Pulmonary artery endothelial cell (primary cell): ENCODE measurements at places on chromosomes 1 and 21. TPM values are rescaled to one million over a fixed set of nuclear protein-coding genes. Genes with fewer than 3 reads are reported as not detected.

- peak; percentile 68 for DNase-seq
These were observed 10.8 kb downstream of the ABCA4 start for GRCh38 chr1:94110021-94110761.

DNA sequence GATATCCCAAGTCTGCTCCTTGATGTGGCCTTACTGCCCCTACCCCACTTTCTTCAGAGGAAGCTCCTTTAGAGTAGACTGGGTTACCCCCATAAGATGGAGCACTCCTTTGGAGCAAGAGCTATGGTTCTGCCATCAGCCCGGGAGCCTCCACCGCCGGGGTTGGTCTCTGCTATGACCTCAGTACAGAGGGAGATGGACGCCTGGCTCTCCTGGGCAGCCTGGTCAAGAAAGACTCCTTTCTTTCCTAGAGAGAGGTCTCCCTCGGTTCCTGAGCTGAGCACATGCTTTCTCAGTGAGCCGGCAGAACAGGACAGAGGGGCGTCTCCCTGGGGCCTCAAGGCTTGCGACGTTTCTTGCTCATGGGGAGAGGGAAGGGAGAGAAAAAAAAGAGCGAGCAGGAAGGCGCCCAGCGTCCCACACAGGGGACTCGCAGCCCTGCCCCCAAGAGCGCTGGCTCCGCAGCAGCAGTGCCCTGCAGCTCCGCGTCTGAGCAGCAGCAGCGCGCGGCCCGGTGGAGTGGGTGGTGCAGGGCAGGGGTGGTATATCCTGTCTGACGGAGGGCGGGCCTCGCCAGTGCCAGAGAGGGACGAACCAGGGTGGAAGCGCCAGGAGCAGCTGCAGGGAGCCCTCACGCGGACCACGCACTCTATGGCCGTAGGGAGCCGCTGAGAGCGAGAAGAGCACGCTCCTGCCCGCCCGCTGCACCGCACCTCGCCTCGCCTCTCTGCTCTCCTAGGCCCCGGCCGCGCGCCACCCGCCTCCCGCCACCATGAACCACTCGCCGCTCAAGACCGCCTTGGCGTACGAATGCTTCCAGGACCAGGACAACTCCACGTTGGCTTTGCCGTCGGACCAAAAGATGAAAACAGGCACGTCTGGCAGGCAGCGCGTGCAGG, at the start of gene PKP1:
Gene PKP1, plus strand, starts transcription at position 576 of the 899 bp plus-strand sequence. Its CDS starts 197 bp downstream, at position 773.
- no peak for DNase-seq

NECTIN4 gene
- total RNA-seq, result 0.14 and 0.53 TPM in 2 replicates

DNA sequence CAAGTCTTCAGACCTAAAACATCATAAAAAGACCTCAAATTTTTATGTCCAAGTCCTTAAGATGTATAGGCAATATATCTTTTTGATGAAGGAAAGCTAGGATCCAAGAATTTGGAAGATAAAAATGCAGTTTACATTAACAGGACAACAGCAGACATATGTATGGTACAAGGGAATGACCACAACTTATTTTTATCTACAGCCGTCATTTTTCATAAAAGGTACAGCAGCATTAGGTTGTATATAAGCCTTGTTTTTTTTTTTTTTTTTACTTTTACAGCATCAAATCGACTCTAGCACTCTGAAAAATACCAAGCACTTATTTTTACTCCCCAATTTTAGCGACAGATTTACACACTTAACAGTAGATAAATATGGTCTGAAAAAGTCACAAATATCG, 1.3 kb downstream of the SRSF10 start:
- no peak for DNase-seq

DNA sequence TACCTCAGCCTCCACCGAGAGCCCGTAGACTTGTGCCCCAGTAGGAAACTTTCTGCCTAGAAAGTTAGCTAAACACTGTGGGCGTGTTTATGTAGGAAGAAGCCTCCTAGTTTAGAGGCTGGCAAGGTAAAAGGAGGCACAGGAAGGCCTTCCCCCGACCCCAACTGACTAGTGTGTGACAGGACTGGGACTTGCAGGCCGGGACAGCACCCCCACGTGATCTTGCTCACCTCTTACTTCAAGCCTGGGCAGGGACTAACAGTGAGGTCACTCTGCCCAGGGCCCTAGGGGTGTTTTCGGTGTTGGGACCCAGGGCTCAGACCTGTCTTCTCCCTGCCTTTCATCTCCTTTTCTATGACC, 392 bp upstream of the TAGLN2 start:
- no peak for DNase-seq

S100A2 gene
- 1.6 and 2.2 TPM in 2 replicates for total RNA-seq

GRCh38 chr1:243179720-243180119, 75.4 kb downstream of the CEP170 start:
- no peak for DNase-seq

CSF3R gene
- total RNA-seq, result not detected in 2 replicates

DNA sequence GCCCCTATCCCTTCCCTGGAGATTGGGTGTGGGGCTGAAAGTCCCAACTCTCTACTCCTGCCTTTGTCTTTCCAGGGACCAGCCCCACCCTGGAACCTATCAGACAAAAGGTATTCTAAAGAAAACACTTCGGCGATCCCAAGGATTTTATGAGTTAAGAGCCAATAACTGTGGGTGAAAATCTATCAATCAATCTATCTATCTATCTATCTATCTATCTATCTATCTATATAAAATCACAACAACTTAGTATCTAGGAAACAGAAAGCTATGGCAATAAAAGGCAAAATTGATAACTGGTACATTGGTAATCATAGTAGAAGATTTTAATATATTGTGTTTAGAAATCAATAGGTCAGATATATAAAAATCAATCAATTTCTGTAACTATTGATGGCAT, 22.9 kb downstream of the TRIM11 start:
- DNase-seq, result no peak

DNA sequence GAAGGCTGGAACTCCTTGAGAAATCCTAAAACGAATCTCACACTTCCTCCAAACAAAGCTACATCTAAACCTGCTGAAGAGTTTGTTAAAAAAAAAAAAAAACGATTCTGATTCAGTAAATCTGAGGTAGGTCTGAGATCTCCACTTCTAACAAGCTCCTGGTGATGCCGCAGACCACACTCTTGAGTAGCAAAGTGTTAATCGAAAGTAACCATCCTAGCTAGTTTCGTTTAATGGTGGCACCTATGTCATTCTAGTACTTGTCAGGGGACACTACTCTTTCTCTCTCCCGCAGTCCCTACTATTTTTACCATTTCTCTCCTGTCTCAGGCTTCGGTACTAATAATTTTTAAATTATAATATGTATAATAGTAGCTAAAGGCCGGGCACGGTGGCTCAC, 2.1 kb downstream of the CLCC1 start:
- DNase-seq, result no peak

DNA sequence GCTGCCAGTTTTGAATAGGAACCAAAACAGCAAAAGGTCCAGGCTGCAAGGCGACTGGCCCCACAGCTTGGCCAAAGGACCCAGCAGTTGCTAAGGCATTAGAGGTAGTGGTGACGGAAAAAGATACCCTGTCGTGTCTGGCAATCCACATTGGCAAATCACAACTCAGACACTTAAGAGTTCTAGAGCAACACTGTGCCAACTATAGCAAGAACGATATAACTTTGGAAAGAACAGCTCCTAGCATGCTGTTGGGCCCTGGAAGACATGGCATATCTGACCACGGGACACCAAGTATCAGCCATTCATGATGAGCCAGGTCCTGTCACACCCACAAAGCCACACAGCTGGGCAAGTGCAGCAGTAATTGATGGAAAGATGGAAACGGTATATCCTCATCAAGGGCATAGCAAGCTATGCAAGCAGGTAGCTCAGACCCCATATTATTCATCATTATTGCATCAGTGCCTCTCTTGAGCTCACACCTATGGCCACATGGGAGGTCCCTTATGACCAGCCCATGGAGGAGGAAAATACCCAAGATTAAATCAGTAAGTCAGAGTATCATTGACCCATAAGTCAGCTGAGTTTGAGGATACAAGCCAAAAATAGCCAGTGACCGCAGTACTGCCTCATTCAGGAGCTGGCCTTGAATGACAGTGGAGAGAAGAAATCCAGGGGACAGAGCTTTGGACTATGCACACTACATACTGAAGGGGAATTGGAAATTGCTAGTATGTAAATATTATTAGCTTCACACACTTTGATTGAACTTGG, 221.2 kb downstream of the SETD4 start:
- DNase-seq, result no peak

GRCh38 chr1:28933918-28934317, 19.5 kb downstream of the EPB41 start:
- no peak for DNase-seq

TNFRSF8 gene
- total RNA-seq, result 0.20 and 0.32 TPM in 2 replicates

DNA sequence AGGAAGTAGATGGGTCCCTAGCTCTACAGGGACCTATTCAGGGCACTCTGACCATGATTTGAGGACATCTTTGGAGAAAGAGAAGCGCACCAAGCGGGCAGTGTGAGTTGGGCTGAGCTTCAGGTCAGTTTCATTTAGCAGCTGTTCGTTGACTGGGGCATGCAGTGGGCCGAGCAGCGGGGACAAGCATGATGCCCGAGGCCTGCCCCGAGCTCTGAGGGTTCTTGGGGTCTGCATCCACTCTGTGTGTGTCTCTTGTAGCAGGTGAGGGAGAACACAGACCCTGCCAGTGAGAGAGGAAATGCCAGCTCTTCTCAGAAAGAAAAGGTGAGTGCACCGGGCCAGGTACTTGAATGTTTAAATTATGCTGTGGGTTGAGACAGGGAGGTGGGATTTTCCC, 5.4 kb downstream of the THAP3 start:
- DNase-seq, result no peak

DNA sequence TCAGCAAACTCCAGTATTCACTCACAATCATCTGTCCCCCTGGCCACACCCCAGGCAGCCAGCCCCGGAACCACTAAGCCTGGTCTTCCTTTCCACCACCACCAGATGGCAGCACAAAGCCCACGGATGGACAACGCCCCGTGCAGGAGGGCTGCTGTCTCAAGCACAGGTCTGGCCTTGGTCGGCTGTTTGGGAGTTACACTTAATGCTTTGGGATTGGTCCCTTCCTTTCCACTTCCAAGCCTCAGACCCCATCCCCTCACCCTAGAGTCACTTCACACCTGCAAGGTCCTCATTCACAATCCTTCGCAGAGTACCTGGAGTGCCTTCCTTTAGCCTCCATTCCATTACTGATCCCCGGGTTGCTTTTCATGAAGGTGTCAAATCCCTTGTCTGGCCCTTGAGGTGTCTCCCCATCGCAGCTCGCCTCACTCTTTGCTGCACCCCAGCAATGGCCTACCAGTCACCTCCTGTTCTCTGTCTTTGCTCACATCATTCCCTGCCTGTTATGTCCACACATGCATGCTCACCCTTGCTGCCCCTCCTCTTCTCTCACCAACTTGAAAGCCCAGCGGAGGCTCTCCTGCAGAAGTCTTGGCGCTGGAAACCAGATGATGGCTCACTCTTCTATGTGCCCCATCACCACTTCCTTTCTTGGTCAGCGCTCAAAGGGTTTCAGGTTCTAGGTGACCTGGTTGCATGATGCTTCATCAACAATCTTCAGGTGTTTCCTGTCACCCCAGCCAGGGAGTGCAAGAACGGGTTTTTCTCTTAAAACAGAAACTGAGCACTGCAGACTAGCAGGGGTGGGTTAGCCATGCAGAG, 24.9 kb upstream of the KCNA2 start:
- peak; percentile 17 for DNase-seq

TCP10L gene
- total RNA-seq, result 0.25 TPM in 1 of 2 replicates, not detected in the other

CFHR2 gene
- not detected in 2 replicates for total RNA-seq

DNA sequence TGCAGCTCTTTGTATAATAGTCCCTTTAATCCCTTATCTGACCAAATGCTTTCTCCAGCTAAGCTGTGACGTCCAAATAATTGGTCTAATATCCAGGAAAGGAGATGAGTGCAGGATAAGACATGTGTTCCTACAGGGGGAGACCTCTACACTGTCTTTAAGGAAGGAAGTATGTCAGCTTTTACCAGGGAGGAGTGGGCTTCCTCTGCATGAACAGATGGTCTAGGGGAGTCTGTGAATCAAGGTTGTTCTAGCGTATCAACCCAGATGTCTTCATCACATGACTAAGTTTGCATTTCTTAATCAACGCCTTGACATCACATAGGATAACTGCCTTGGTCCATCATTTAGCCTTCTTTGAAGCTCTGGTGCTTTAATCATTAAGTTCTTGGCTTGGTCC, 528.2 kb downstream of the MRPL39 start:
- DNase-seq, result no peak

- no peak for DNase-seq
These were observed 30.2 kb downstream of the TMEM50B start for GRCh38 chr21:33449616-33450015.

COL11A1 gene
- not detected in 2 replicates for total RNA-seq

- DNase-seq, result no peak
These were observed 141.8 kb downstream of the TTLL7 start for GRCh38 chr1:83857103-83857502.

DENND2C gene
- 0.32 and 0.46 TPM in 2 replicates for total RNA-seq

AGMAT gene
- total RNA-seq, result 1.4 and 1.5 TPM in 2 replicates

CELA3B gene
- total RNA-seq, result 0.07 and 0.26 TPM in 2 replicates

- no peak for DNase-seq
These were observed 75.5 kb downstream of the KAZN start for GRCh38 chr1:14674030-14674429.

LCE1D gene
- not detected in 2 replicates for total RNA-seq

GRCh38 chr21:35528116-35529042, 479.3 kb upstream of the RUNX1 start:
- DNase-seq, result no peak

GRCh38 chr1:231161667-231162296, at the start of gene TRIM67:
TSS of gene TRIM67 (plus strand) at chr1:231162058. CDS start at chr1:231162970, 912 bp downstream.
- DNase-seq, result no peak

DNA sequence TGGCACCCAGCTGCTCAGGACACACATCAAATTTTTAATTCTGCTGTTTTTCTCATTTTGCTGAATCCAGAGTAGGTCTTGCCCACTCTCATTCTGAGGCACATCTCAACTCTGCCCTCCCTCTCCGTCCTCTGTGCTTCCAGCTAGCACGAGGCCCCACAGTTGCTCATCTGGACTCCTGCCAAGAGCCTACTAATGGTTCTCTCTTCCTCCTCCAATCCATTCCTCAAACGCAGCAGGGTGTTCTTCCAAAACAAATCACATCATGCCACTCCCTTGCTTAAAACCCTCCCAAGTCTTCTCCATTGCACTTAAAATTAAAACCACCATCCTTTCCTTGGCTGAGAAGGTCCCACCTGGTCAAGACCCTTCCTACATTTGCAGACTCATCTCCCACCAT, 49.8 kb upstream of the SCAF4 start:
- no peak for DNase-seq

DNA sequence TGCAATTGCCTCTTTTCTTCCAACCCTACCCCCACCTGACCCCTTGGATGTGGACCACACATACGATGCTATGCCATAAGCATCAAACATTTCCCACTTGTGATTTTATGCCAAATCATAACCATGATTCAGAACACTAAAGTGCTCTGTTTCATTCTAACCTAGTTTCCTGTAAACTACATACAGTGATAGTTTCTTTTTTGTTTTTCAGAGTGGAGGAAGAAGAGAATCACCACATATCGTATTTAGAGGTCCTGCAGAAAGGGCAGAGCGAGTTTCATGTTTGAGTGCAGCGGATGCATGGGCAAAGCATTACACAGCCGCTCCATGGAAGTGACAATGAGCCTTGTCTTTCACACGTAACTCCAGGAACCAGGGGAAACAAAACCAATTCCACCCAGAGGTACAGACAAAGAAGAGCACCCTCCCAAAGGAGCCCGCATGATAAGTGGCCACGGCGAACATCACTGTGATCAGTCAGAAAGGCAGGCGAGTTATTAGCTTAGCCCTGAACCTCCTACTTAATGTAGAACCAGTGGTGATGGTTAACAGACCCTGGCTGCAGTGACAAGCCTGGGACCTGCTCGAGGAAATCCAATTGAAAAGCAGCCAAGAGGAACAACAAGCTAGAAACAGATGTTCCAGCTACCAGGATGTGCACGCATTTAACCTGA, 64.0 kb upstream of the ZNF281 start:
- DNase-seq, result no peak

GRCh38 chr1:33517596-33518250, 45.3 kb downstream of the ZSCAN20 start:
- no peak for DNase-seq

MYBPH gene
- total RNA-seq, result not detected in 2 replicates
